ENCODE measurements at places on chromosomes 5 and 9. TPM values are rescaled to one million over a fixed set of nuclear protein-coding genes. Genes with fewer than 3 reads are reported as not detected.
A peak's percentile ranks its signal among the peaks of the same experiment; 100 is the strongest.

The CCT5 gene
- total RNA-seq, result 476 TPM

The ADAMTSL2 gene
- total RNA-seq, result not detected

- no peaks in the 10 kb centered on the region for H3K27me3 ChIP-seq
- ATAC-seq, result peak; percentile 56
- H3K27ac ChIP-seq, result peak overlapping the region; percentile 70
- peak overlapping the region; percentile 68 for H3K4me3 ChIP-seq
- peaks cover 12% of the 10 kb centered on the region for H3K4me1 ChIP-seq
- no peaks in the 10 kb centered on the region for H3K36me3 ChIP-seq
Observed at GRCh38 chr9:134381671-134382516, 55.6 kb downstream of the RXRA start.

DNA sequence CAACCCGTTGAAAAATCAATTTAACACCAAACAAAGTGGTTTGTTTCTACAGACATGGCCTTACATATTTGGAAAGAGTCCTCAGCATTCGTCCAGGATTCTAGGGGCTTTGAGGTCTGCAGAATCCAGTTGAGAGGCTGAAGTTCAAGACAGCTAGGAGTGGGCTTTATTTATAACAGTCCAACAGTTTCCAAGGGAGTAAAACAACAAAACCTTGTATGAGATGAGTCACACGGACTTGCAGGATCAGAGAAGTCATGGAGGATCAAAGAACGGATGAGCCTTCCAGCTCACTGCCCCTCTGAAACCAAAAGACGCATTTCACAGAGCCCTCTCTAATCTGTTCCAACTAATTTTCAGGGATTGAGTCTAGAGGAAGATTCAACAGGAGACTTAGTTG lies 11.1 kb upstream of the ESM1 start:
- no peak overlapping the region for H3K4me3 ChIP-seq
- no peaks in the 10 kb centered on the region for H3K36me3 ChIP-seq
- H3K27ac ChIP-seq, result no peak overlapping the region
- ATAC-seq, result no peak
- no peaks in the 10 kb centered on the region for H3K27me3 ChIP-seq
- peaks cover 7% of the 10 kb centered on the region for H3K4me1 ChIP-seq

DNA sequence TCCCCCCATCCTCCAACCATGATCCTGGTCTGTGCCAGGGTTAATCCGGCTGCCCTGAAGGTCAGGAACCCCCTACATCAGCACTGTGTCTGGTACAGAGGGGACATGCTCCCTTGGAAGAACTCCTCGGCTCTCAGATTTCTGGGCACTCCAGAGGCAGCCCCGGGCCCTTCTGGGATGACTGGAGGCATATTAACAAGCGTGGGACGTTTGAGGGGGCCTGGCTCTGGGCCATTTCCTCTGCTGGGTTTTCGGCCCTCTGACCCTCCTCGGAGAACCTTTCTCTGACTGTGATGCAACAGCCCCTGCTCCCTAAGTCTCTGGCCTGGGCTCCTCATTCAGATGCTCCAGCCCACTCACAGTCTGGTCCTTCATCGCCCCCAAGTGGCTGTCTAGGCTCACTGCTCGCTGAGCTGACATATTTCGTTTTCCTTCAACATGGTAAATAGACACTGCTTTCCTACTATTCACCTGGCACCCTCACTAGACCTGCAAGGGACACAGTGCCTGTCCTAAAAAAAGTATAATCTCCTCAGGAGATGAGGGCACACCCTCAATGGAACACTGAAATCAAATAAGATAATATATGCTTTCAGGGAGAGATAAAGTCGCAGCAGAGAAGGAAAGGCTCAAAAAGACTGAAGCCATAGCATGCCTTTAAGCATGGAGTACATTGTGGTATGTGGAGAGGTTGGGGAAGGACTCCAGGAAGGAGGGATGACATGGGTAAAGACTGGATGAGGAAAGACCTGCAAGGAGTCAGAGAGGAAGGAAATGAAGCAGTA lies 404.7 kb upstream of the TRPC7 start:
- no peaks in the 10 kb centered on the region for H3K27me3 ChIP-seq
- no peak overlapping the region for H3K4me3 ChIP-seq
- no peaks in the 10 kb centered on the region for H3K4me1 ChIP-seq
- no peak overlapping the region for H3K27ac ChIP-seq

GRCh38 chr5:177447066-177447610 lies 524 bp downstream of the PRR7 start:
- peak overlapping the region; percentile 76 for H3K4me3 ChIP-seq
- H3K27ac ChIP-seq, result no peak overlapping the region
- H3K27me3 ChIP-seq, result no peaks in the 10 kb centered on the region
- H3K36me3 ChIP-seq, result peaks cover 29% of the 10 kb centered on the region
- peaks cover 33% of the 10 kb centered on the region for H3K4me1 ChIP-seq

All from activated T-helper 17 cell treated with anti-CD3 and anti-CD28 coated beads, Interleukin-2, amount 50 U/mL, for 72 hours (primary cell).